ENCODE measurements at places on chromosomes 1 and 21.

DNA sequence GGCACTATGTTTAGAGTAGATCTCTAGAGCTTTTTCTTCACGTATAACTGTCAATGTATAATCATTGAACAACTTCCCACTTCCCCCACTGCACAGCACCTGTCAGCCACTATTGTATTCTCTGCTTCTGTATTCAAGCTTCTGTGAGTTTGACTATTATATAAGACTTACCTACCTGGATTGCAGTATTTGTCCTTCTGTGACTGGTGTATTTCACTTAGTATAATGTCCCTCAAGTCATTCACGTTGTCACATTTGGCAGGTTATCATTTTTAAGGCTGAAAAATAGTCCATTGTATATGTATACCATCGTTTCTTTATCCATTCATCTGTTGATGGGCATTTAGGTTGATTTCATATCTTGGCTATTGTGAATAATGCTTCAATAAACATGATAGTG is 969.5 kb upstream of the B3GALT2 start:
- no peak for DNase-seq

DNA sequence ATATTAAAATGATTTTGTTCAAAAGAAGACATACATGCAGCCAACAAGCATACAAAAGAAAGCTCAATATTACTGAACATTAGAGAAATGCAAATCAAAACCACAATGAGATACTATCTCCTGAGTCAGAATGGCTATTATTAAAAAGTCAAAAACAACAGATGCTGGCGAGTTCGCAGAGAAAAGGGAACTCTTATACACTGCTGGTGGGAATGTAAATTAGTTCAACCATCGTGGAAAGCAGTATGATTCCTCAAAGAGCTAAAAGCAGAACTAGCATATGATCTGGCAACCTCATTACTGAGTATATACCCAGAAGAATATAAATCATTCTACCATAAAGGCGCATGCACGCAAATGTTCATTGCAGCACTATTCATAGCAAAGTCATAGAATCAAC is 126.0 kb upstream of the HMCN1 start:
- DNase-seq, result no peak

GRCh38 chr1:215345766-215346165 is 221.3 kb upstream of the KCTD3 start:
- no peak for DNase-seq

DNA sequence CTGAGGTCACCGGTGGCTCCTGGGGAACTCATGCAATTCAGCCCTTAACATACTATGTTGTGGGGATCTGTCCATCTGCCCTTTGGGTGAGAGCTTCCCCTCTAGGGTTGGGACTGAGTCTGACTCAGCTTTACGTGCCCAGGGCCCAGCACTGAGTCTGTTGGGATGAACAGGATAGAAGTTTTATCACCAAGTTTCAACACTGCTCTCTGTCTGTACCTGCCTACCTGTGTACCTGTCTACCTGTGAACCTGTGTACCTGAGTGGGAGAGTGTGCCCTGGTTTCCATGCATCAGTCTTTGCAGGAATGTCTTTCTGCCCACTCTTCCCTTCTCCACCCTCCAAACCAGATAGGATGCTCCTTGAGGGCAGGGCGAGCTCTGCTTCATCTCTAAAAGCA is 90.6 kb upstream of the POU3F1 start:
- DNase-seq, result no peak

GRCh38 chr1:177023726-177024125 is 140.8 kb downstream of the ASTN1 start:
- DNase-seq, result no peak

GRCh38 chr1:24361811-24362210 is 42.7 kb downstream of the GRHL3 start:
- DNase-seq, result no peak

- DNase-seq, result no peak
These were observed 7.0 kb downstream of the EFNA3 start for GRCh38 chr1:155085504-155086127.

DNA sequence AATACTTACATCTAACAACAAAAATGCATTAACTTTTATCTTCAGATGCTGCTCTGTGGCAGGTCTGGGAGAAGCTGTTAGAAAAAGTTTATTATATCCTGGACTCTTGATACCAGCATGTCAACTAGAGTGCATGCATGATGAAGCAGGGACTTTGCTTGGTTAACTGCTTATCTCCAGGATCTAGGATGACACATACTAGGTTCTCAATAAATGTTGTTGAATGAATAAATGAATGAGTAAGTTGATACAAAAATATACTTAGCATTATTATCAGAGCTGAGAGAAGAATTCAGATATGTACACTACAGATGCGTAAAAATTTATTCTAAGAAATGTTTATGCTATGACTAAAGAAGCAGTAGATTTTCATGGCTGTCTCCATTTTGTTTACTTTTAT is 304.3 kb downstream of the LTN1 start:
- DNase-seq, result no peak

- no peak for DNase-seq
These were observed 6.4 kb upstream of the KRTAP10-3 start for GRCh38 chr21:44564886-44565598.

DNA sequence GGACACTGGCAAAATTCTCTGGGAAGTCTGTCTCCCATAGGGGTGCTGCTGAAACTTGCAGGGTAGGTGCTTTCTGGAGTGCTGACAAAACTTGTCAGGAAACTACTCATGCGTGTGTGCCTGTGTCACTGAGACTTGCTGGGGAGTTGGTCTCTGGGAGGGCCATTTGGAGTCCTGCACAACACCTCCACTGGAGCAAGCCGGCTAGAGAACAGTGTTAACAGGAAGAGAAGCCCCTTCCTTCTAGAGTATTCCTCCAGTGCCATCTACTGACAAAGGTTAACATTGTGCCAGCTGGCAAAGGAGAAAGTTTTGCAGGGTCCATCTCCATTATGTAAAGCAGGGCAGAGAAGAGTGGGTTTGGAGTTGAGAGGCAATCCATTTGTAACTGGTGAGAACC is 30.0 kb downstream of the ZMYM4 start:
- DNase-seq, result peak; percentile 62

DNA sequence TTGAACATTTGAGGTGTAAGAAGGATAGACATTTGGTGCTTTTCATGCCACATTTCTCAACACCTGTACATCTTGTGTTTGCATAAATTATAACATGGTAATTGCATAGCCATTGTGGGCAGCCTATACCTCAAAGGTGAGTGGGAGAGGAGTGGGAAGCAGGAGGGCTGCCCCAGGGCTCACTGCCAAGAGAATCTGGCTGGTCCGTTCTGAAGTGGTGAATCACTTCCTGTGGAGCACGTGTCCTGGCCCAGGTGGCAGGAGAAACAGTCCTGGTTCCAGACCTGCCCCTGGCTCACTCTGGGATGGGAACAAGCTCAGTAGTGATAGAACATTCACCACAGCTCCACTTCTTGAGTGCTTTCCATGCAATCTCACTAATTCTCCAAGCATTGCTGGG is 11.6 kb upstream of the OLFML2B start:
- no peak for DNase-seq

GRCh38 chr1:182003953-182004586 is 57.4 kb downstream of the ZNF648 start:
- no peak for DNase-seq

- DNase-seq, result no peak
These were observed 567.2 kb downstream of the NPHP4 start for GRCh38 chr1:5424802-5425703.

DNA sequence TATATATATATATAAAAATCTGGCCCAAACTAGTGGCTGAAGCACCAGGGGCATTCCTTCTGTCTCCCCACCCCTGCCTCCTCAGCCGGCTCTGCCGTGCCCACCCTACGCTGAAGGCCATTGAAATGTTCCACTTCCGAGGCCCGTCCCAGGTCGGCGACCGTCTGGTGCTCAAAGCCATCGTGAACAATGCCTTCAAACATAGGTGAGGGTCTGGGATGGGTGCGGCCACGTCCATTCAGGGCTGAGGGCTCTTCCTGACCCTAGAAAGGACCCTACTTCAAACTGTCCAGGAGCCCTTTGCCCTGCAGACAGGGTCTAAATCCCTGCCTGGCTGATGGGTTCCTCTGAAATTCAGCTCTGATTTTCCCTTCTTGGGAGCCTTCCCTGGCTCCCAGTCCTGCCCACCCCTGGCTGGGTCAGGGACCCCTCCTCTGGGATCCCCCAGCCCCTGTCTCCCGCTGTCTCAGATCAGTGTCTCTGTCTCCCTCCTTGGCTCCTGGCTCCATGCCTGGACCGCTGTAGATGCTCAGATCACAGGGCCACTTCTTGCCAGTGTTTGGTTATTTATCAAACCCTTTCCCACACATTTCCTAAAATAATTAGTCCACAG is 24.0 kb downstream of the FAM151A start:
- no peak for DNase-seq

- DNase-seq, result no peak
These were observed 7.2 kb downstream of the OVGP1 start for GRCh38 chr1:111420377-111420776.

DNA sequence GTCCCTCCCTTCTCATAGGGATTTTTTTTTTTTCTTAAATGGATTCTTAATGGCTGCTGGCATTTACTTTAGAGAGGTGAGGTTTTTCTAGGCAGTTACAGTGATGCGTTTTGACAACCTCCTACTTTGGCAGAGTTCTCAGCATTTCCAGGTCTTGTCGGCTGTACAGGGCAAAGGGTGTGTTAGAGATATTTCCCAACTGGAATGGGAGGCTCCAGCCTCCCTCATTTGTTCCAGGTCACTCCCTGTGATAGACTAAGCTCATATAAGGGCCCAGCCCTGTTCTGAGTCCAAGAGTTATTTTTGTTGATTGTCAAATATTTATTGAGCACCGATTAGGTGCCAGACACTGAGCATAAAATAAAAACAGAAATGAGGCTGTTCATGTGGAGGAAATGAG is 7.6 kb upstream of the XKR8 start:
- DNase-seq, result no peak

DNA sequence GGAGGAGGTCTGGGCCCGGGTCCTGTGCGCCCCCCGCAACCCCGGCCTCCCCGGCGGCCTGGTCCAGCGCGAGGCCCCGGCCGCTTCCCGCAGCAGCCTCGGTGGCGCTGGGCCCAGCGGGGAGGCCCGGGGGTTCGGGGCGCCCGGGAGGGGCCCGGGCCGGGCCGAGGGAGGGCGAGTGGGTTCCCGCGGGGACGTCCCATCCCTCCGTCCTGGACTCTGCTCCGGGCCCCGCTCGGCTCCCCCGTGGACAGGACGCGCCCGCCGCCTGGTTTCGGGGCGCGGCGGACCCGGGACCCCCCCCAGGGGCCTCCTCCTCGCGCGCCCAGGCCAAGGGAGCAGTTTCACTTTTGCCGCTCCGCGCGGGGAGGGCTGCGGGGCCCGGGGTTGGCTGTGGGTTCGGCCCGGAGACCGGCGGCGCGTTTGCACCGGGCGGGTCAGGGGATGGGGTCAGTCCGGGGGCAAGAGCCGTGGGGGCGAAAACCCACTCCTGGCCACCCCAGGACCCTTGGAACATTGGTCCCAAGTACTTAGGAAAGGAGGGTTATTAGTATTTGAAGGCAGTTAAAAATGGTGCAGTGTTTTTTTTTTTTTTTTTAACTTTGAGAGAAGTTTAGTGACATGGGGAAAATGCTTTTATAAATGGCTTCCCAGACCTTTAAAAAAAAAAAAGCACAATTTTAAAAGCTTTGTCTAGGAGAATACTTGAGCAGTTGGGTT is 677 bp downstream of the AGPAT3 start:
- no peak for DNase-seq

DNA sequence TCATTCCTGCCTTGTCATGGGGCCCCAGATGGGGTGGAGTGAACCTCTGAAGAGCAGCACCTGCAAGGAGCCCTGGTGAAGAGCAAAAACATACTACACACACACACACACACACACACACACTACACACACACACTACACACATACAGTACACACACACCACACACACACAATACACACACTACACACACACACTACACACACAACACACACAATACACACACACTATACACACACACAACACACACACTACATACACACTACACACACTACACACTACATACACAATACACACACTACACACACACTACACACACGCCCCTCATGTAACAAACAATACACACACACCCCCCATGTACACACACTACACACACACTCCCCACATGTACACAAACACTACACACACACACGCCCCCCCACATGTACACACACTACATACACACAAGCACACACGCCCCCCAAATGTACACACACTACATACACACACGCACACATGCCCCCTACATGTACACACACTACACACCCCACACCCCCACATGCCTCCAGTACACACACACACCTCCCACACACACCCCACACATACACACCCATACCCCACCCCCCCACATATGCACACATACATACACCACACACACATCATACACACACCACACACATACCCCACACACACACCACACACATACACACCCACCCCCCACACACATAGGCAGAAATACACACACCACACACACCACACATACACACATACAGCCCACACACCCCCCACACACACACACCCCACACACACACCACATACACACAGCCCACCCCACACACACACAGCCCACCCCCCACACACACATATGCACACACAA is 9.3 kb downstream of the SLC2A5 start:
- no peak for DNase-seq

DNA sequence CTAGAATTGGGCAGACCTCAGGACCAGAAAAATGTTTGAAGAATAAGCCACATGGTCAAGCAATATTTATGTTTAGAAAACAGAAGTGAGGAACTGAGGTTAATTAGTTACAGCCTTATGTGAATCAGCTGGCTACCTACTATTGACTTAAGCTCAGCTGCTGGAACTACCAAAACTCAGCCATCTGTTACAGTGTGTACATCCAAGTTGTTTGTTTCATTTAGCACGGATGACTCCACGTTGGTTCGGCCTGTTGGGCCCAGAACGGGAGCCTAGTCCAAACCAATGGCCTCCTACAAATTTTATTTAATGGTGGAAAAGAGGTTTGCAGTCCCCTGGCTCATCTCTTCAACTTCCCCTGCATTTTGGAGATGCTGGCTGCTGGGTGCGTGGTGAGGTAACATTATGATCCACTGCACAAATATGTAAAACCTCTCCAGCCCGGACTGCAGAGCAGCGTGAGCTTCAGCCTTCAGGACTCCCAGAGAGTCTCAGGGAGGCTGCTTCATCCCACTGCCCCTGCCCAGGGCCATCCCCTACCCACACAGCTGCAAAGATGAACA is 143.4 kb downstream of the ZZZ3 start:
- DNase-seq, result peak; percentile 32

- DNase-seq, result no peak
These were observed 44.0 kb upstream of the NR5A2 start for GRCh38 chr1:199983531-199983930.

DNA sequence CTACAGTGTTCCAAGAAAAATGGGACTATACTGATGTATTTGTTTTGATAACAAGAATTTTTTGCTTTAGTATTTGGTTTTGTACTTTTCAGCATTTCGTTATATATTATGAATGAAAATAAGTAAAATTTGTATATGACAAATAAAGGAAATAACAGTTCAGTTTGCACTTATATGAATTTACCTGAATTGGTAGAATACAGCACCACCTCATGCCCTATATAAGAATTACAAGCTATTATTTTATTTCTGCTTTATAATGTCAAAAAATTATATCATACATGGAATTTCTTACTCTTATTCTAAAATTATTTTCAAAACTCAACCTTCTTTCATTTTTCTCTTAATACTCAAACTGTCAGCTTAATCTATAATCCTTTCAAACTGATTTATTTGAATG is 14.6 kb downstream of the EFCAB7 start:
- no peak for DNase-seq

Data from Ammon's horn (tissue), 1 donor.